HTR-8/SVneo (cell line): ENCODE measurements at places on chromosomes 3 and 15.

- DNase-seq, result no peak
These were observed 19.0 kb upstream of the FAM240A start for GRCh38 chr3:46593274-46593862.

- DNase-seq, result no peak
These were observed 27.1 kb downstream of the CHST2 start for GRCh38 chr3:143146486-143147274.

DNA sequence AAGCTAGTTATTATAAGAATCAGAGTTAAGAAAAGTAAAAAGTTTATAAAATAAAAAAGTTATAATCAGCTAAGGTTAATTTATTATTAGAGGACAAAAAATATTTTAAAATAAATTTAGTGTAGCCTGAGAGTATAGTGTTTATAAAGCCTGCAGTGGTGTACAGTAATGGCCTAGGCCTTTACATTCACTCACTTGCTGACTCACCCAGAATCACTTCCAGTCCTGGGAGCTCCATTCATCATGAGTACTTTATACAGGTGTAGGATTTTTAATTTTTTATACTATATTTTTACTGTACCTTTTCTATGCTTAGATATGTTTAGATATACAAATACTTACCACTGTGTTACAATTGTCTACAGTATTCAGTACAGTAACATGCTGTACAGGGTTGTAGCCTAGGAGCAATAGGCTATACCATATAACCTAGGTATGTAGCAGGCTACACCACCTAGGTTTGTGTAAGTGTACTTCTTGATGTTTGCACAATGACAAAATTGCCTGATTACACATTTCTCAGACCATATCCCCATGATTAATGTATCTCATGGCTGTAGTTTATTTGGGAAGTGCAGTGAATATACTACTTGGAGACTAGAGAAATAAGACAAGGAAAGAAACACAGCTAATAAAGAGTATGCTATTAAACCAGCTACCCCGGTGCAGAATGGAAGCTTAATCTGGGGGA, 101.9 kb upstream of the GALNT15 start:
- DNase-seq, result no peak

GRCh38 chr3:103818398-103818797, 1383.6 kb downstream of the ZPLD1 start:
- DNase-seq, result no peak

- no peak for DNase-seq
These were observed 22.7 kb downstream of the CORO2B start for GRCh38 chr15:68601206-68602197.

DNA sequence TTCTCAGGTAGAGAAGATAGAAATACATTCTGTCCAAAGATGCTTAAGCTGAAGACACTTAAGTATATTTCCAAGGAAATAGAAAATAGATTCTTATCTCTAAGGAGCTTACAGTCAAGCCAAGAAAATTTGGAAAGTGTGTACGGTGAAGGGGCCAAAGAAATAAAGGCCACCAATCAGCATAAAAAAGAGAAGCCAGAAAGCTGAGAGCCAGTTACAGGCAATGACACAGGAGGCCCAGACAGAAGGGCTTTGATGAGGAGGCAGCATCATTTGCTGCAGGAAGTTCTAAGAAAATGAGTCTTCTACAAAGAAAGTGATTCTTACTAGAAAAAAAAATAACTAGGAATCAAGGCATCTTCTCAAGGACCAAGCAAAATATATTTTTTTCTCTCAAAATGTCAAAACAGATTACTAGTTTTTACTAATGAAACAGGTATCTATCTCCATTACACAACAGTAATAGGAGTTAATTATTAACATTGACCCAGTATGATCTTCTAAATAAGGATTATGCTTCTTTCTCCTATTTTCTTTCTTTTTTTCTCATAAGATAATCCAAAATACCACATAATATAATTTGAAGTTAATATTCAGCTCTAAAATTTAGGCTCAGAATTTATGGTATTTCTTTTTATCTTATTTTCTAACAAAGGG, 82.1 kb upstream of the PHLDB2 start:
- DNase-seq, result no peak

DNA sequence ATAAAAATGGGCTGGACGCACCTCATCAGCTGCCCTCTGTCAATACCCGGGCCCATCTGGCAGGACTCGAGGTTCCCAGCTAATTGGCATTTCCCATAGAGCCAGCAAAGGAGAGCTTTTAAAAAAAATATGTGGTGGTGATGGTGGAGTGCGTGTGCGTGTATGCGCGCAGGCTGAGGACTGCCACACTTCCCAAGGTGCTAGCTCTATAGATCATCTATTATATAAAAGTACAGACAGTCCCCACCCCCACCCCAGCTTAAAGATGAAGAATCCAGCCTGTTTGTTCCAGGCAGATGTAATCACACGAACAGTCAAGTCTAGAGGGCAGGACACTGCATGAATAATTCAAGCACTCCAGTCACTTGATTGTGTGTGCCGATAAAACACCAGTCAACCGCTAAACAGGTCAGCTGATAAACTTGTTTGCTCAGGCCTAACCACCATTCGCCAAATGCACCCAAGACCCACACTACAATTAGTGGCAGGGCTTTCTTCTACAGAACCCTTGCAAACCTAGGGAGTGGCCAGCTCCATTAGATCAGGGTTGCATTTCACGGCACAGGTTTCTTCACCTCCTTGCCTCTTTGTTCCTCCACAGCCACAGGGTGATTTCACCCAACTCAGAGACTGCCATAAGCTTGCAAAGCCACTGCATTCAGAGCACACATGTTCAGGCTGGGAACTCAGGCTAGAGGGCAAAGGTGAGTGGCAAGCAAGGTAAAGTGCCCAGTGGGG, 5.8 kb downstream of the TLE3 start:
- DNase-seq, result no peak

DNA sequence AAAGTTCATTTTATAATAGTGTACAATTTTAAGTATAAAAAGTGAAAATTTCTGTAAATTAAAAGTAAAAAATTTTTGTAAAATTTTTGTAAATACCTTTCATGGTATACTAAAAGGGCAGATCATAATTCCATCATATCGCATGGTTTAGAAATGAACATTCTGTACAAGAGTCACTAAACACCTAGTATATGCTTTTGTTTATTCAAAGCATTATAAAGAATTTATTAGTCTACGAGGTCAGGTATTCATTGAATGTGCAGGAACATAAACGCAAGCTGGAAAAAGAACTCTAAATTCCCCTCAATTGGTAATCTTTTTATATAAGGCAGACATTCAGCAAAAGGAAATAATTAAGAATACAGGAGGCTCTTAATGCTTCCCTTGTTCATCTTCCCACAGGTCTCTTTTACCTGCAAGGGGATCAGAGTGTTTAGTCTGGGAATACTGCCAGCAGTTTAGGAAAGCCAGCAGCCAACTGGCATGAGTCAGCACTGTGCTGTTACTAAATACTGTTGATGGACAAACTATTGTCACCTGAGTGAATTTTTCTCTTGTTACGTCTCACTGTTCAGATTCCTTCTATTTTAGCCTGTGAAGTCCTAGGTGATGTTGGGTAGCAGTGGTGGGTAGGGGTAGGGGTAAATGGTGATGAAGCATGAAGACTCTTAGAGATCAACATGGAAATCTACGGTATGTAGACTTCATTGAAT, 70.1 kb downstream of the UQCC5 start:
- DNase-seq, result no peak

DNA sequence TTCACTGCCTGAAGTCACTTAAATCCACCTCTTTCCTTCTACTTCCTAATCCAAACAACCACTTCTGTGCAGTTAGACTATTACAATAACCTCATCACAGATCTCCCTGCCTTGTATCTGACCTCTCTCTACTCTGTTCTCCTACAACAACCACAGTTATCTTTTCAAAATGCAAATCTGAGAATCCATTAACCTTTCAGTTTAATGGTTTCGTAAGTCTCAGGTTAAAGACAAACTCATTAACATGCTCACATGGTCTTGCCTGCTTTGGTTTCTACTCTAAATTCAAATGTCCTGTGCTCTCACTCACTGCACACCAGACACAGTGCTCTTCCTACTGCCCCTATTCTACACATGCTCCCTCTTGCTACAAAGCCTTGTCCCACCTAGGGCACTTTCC, 406.5 kb upstream of the THBS1 start:
- no peak for DNase-seq

GRCh38 chr15:69909719-69910444, 187.8 kb downstream of the TLE3 start:
- no peak for DNase-seq

GRCh38 chr15:89378296-89379151, 43.9 kb upstream of the POLG start:
- DNase-seq, result no peak

DNA sequence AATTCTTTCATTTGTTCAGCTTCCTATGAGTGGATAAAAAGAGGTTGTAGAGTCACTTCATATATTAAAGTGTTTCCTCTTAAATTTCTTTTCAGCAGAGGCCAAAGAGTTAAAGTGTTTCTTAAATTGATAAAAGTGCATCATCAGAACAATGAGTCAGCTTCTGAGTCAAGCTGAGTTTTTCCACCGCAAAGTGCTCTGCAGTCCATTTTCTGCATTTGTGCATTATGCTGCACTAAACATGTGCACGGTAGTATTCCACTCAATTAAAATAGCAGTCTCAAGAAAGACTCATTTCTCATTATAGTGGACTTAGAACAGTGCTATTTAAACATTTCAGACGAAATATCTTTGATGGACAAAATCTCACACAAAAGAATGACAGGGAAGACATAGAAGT, 152.0 kb downstream of the ZBBX start:
- DNase-seq, result no peak

DNA sequence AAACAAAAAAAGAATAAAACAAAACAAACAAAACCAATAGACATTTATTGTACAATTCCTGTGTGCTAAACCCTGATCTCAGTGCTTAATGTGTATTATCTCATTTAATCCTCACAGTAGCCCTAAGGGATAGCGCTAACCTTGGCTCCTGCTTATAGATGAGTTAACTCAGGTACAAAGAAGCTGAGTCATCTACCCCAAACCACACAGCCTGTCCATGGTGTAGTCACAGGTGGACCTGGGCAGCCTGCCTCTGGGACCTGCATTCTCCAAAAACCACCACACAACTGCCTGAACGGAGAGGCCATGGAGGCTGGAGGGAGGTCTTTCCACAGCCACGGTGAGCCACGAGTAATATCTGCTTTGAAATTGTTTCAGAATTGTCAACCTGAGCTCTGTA, 5.5 kb upstream of the CLN6 start:
- DNase-seq, result no peak

DNA sequence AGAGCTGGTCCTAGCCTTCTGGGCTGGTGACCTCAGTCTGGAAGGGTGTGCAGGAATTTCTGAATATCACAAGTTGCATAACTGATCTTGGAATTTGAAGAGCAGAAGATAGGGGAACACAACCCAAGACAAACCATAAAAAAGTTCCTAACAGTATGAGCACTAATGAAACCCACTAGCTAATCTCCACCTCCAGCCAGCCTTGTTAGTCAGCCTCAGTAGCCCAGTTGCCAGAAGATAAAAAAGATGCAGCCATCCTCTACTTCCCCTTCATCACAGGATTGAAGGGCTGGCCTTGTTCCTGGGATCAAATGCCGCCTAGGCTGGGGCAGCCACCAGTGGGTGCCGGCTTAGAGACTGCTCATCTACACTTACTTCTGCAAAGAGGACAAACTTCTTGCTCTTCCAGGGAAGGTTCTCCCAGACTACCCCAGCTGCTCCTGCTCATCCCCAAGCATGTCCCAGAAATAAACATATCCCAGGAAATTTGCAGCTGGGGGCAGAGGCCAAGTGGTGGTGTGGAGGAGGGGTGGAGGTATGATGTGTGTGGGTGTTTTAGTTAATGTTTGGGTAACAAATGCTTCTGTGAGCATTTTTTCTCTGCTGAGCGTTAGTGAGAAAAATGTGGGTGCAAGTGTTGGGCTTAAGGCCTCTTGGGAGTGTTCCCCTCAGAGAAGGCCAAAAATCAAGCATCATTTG, 9.2 kb upstream of the ITGA11 start:
- no peak for DNase-seq

DNA sequence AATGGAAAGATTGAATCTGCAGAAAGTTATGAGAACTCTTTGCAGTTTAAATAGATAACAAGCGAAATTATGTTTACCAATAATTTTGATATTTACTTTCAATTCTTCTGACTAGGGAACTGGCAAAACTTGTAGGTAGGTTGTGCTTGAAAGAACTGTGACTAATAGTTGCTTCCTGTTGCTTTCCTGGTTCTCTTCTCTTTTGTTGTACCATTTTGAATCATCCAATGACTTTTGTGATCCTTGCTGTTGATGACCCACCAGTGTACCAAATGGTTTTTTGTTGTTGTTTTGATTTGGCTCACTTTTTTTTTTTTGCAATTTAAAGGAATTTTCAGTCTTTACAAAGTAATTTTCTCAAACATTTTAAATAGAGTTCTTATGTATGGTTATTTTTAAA, 64.9 kb upstream of the DCBLD2 start:
- DNase-seq, result no peak

DNA sequence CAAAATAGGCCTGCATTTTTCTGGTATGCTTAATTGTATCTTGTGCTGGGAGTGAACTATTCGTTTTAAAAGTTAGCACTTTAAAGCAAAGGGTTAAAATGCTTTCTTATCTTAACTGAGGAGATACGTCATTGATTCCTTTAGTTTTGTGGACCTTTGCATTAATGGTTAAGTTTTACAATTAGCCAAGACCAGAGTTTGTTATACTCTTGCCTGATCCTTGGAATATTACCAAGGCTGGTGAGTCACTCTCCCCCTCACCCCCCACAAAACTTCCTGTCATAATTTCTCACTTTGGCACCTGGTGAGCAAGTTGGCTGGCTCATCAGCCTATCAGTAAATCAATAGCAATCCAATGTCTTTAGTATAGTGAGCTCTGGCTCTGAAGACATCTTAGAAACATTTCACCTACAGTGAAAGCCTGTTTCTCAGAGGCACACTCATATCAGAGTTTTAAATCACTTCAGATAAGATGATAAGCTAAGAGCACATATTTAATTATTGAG, 26.7 kb downstream of the SLC2A2 start:
- DNase-seq, result peak; percentile 40

DNA sequence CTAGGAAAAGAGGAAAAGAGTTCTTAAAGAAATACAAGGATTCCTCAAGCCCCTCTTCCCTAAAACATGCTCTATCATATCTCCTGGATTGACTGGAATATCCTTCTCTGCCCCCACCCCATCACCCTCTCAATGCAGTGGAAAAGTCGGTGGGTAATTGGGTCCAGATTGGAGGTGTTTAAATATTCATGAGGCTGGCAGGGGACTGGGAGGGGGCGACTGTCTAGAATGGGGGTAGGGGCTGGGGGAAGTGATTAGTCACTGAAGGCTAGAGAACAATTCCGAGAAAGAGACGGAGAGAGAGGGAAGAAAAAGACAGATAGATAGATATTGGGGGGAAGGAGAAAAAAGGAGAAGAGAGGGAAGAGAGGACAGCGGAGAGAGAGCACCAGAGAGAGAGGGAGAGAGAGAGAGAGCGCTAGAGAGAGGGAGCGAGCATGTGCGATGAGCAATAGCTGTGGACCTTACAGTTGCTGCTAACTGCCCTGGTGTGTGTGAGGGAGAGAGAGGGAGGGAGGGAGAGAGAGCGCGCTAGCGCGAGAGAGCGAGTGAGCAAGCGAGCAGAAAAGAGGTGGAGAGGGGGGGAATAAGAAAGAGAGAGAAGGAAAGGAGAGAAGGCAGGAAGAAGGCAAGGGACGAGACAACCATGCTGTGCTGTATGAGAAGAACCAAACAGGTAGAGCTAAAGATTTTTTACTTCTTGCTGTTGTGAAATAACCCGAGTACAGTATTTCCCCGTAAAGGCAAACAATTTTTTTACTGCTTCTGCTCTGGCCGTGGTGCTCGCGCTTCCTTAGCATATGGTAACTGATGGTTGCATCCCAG, at the start of gene GAP43:
Gene GAP43, plus strand, starts transcription at position 467 of the 825 bp plus-strand sequence. Its CDS starts 180 bp downstream, at position 647.
- peak; percentile 10 for DNase-seq

GRCh38 chr3:141460097-141460704, 26.6 kb upstream of the RASA2 start:
- peak; percentile 90 for DNase-seq

GRCh38 chr3:194091141-194091540, 44.8 kb upstream of the HES1 start:
- DNase-seq, result peak; percentile 76
